Activated naive CD4-positive, alpha-beta T cell treated with anti-CD3 and anti-CD28 coated beads, Interleukin-2, amount 50 U/mL, for 72 hours (primary cell): ENCODE measurements at places on chromosomes 2 and 18.

- no peak for DNase-seq
These were observed 703.0 kb downstream of the TMEM182 start for GRCh38 chr2:103464831-103465230.

DNA sequence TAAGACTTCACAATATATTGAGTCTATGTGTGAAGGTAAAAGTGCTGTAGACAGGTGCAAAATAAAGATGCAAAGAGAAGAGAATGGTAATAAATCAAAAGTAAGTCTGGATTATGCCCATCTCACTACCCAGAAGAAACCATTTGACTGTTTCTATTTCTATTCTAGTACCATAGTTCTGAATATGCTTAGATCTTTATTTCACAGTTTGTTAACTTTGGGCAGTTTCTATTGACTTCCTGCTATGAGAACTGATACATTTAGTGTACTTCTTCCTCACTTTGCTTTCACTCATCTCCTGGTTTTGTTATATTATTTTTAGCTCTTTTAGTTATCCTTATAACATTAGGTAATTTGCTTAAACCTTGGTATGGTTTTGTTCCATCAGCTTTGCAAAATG, 94.9 kb downstream of the HS1BP3 start:
- no peak for DNase-seq

DNA sequence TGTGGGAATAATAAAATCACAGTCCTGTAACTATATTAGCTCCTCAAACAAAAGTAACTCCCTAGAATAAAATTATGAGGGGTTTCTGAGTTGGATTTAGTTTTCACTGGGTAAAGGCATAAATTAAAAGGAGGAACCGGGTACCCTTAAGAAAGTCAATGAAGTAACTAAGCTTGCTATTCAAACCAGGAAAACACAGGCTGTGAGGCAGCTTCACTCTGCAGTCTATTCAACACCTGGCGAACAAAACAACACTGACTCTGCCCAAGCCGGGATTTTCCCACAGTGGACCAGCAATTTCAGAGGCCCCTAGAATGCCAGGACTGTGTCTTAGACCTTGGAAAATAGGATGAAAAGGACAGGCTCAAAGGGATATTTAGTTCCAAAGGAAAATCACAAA, 24.6 kb upstream of the CREB1 start:
- peak; percentile 33 for DNase-seq

DNA sequence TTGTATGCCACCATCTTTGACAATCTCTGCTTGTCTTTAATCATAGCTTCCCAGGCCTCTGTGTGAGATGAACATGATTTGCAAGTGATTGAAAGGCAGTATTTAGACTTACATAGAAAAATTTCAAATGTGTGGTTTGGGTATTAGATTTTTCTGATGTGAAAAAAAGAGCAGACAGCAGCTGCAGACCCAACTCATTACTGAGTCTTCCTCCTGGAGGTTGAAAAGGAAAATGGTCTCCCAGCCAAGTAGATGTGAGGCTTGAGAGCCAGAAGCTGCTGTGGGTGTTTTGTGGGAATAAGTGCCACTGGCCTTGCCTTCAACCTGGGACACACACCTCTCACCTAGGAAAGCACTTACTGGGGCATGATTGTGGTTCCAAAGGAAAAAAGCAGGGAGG, 92.5 kb downstream of the KCTD18 start:
- no peak for DNase-seq

GRCh38 chr2:184646177-184646576, 47.8 kb downstream of the ZNF804A start:
- DNase-seq, result no peak

- DNase-seq, result no peak
These were observed 93.8 kb upstream of the LDAH start for GRCh38 chr2:20916604-20917286.

DNA sequence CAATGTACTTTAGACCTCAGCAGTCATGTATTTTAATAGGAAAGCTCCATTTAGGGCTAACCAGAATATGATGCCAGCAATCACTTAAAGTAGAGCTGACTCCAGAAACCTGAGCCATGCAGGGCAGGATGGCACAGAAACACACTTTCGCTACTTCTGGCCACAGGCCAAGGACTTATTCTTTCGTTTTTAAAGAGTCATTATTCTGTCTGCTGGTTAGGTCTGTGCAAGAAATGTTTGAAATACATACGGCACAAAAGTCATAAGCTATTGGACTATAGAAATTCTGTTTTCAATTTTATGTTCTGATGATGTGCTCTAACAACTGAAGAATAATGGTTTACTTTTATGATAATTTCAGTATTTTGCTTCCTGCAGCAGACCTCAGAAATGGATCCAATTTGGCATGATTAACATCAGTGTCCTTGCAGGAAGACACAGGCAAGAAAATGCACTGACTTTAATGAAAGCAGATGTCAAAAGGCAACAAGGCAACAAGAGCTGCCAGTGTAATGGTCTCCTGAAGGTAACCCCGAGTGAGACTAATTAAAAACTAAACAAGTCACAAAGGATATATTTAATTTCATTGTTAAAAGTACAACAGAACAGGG, 114.4 kb upstream of the CHRNA1 start:
- no peak for DNase-seq

DNA sequence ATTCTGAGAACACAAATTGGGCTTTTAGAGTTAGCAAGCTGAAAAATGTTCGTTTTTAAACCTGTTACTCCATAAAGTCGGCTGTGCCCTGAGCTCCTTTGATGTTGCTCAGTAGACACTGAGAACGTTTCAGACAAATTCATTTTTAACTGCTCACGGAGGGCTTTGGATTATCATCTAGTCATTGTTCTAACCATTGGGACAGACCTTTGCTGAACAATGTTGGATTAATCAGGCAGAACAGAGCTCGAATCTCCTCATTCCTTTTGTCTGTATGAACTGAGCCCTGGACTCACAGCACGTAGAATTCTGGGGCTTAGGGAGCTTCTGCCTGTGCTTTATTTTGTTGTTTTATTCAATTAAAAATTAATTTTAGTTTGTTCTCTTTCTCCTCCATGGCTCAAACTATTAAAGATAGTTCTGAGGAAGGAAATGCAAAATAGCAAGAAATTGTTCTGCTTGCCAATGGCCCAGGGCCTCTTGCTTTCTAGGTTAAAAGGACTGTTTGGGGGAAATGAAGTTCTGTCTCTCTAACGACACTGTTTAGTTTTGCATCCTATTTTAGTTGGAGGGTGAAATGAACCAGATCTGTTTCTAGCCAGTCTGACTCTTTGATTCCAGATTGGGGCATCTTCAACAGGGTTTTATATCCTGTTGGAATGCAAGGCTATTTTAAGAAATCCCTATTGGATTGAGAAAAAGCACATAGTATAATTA, 114.7 kb upstream of the CXCR4 start:
- no peak for DNase-seq

DNA sequence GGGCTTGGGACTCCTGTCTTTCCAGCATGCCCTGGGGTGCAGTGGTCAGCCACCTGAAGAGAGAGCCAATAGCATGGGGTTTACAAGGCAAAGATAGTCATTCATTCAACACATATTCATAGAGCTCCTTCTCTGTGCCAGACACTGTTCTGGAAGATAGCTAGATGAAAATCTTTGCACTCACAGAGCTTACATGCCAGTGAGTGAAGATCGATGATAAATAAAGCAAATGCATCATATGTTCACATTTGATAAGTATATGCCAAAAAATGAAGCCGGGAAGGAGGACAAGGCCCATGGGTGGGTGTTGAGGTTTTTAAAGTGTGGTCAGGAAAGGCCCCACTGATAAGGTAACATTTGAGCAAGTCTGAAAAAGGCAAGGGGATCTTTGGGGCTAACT, 130.8 kb upstream of the CDCA7 start:
- DNase-seq, result no peak

- no peak for DNase-seq
These were observed 196.8 kb downstream of the NDUFA10 start for GRCh38 chr2:239828192-239828972.

DNA sequence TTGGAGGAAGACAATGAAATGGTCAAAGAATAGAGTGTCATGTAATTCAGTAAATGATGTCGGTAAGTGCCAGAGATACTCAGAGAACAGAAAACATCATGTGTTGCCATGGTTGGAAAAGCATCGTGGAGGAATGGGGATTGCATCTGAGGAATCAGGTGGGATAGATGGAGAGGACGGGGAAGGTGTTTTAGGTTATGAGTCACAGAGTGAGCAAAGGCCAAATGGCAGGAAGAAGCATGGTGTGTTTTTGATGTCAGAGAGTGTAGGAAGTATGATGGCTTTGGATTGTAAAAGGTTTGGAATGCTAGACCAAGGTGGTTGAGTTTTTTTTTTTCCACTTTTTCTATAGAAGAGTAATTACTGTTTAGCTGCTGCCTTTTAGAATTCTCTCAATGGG, 27.5 kb upstream of the CD28 start:
- DNase-seq, result no peak

GRCh38 chr2:68811364-68811763, 59.8 kb downstream of the BMP10 start:
- no peak for DNase-seq

DNA sequence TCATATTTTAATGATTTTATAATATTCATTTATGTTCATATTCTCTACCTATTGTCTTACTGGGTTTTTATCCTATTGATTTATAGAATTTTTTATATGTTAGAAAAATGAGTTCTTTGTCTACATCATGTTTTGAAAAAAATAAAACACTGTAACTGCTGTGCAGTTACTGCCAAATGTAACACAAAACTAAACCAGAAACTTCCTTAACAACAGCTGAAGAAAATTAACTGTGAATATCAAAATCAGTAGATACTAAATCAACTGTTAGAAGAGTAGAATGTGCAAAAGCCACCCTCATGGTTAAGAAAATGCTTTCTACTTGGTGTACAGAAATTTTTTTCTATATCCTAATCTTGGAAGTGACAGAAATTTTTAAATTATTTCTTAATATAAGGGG, 69.5 kb downstream of the PTRHD1 start:
- no peak for DNase-seq

GRCh38 chr2:11144738-11145079, 10.6 kb upstream of the SLC66A3 start:
- no peak for DNase-seq

GRCh38 chr18:60746491-60746890, 373.9 kb upstream of the MC4R start:
- no peak for DNase-seq

DNA sequence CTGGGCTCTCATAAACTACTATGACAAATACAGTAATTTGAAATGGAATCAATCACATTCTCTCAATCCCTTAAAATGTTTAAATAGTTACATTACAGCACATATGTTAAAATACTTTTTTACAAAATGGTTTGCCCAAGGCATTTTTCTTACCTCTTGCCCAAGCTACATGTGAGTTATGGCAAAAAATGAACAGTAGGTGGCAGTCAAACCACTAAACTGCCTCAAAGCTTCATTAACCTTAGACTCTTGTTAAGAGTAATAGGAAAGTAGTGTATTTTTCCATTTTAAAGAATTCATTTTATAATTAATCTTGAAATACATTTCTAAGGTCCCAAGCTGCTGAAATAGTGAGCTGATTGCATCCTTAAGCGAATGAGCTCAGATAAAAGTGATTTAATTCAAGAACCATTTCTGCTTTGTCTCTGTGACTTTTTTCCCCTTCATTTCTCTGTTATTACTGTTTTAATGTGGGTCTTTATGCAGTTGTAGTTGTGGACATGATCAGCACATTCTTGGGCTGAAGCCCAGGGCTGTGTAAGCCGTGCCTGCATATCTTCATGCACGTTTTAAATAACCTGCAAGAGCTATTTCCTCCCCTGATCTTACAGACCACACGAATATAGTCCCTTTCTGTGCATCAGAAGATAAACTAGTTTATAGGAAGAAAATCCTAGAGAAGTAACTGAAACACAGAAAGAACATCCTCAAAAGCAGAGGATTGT, 311.8 kb downstream of the LNPK start:
- no peak for DNase-seq

DNA sequence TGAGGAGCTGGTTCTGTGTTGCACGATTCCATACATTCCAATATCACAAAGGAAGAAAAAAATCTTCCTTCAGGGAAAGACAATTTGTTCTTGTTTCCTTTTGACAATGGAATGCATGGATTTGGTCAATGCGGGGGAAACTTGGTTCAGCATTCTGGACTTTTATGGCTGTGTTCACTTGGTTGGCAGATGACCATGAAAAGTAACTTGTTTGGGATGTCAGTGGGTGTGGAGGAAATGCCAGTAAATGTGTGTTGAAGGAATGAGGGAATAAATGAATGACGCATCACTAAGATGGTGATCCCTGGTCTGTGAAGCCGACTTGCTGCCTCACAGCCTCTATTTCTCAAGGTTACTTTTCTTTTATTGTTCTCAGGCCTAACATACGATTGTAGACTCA, 53.7 kb downstream of the THUMPD2 start:
- DNase-seq, result no peak

DNA sequence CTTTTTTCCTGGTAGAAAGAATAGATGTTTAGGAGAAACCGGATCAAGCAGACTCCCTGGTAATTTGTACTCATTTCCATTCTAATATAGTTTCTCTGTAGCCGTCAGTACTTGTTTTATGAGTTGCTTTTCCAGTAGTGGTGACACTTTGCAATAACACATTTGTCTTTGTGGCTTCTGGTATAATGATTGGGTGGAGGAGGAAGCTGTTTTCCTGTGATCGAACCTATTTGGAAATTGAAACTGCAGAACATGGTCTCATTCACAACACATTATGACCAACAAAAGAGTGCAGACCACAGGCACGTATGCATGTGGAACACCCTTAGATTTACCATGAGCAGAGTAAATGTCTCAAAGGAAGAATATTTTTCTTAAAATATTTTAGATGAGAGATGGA, 7.6 kb upstream of the SERPINB12 start:
- no peak for DNase-seq

DNA sequence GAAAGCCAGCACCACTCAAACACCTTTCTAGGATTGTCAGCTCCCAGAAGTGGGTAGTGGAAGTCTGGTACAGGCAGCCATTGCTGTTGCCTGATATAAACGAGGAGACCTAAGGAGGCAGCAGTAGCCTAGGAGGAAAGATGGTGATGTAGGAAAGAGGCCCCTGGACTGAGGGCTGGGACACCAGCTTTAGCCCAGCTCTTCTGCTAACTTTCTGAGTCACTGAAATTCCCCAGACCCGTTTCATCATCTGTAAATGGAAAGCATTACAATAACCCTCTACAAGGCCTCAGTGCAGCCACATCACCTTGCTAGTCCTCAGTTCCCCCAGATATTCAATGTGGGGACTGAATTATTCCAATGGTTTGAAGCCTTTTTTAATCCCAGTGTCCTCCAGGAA, 336.5 kb downstream of the TNS1 start:
- DNase-seq, result no peak

DNA sequence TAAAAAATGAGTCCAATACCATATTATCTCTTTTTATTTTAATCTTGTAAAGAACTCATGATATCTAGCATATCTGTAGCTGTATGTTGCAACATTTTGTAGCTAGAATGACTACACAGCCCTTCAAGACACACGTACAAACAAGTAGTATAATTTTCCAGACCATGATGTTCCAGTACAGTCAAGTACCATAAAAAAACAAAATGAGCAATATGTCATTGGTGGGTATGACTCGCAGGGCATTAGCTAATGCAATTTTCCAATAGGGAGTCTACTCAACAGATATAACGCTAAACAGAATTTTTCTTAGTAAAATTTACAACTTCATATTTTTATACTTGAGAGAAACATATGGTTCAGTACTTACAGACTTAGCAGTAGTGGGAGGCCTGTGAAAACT, 53.6 kb upstream of the UGP2 start:
- DNase-seq, result no peak
